ENCODE measurements at places on chromosomes 1 and 21.

- no peak for DNase-seq
Observed at GRCh38 chr1:85984636-85985035, 171.9 kb downstream of the COL24A1 start.

DNA sequence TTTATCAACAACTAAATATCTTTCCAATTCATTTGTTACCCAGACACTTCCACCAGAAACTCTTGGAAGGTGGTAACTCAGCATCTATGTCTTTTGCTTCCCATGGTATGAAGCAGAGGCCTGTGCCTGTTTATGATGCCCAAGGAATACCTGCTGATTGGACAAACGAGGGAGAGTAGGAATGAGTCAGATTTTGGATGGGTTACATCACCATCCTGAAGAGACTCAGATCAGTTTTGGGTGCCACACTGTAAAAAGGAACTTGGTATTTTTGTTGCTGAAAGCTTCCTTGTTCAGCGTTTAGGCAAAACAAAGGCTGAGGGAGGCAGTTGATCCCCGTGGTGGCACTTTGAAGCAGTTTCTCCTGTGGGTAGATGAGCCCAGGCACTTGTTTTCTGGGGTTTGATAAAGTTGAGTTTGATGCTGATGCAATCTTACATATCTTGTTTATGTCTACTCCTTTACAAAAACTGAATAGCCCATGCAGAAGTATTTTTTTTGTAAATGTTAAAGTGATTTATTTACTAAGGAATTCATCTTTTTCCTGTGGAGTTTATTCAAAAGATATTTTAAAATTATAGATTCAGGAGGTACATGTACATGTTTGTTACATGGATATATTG lies 26.7 kb upstream of the CYP4X1 start:
- DNase-seq = no peak

DNA sequence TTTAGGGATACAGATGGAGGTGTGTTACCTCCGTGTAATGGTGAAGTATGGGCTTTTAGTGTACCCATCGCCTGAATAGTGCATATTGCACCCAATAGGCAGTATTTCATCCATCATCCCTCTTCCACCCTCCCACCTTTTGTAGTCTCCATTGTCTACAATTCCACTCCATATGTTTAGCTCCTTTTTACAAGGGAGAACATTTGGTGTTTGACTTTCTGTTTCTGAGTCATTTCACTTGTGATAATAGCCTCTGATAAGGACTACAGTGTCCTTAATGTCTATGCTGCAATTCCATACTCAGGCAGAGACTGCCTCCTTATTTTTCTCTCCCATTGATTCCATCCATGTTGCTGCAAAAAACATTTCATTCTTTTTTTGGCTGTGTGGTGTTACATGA lies 48.7 kb downstream of the OVGP1 start:
- DNase-seq = no peak

- DNase-seq = no peak
Observed at GRCh38 chr1:167717351-167717750, 4.4 kb upstream of the MPZL1 start.

- no peak for DNase-seq
Observed at GRCh38 chr1:9793291-9793690, 30.5 kb downstream of the CLSTN1 start.

DNA sequence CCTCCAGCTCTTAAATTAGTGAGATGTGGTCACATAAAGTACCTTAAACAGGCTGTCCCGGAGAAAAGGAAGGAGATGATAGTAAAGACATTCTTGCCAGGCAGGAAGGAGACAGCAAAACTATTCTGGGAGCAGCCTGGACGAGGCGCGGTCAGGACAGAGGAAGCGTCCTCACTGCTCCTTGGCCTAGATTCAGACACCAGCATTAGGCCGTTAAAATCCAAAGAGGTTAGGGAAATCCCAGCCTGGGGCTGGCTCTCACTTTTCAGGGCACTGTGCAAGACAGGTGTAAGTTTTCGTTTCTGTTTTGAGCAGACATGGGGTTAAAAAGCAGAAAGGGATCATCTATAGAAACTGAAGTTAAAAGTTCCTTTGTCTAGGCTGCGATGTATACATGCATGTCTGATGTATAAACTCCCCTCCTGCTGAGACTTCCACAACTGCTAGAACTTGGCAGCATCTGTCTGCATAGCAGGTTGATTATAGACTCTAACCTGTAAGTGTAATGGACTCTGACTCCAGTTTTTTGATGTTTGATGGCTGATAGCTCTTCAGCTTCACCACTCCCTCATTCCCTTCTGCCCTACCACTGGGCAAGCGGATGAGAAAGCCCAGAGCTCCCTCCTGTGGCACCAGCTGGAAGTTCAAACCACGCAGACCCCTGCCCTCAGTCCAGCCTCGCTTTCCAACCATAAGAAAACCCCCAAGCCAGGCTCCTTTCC lies 21.5 kb downstream of the STPG1 start:
- no peak for DNase-seq

GRCh38 chr1:116740746-116741145 lies 13.5 kb upstream of the CD2 start:
- DNase-seq = no peak

DNA sequence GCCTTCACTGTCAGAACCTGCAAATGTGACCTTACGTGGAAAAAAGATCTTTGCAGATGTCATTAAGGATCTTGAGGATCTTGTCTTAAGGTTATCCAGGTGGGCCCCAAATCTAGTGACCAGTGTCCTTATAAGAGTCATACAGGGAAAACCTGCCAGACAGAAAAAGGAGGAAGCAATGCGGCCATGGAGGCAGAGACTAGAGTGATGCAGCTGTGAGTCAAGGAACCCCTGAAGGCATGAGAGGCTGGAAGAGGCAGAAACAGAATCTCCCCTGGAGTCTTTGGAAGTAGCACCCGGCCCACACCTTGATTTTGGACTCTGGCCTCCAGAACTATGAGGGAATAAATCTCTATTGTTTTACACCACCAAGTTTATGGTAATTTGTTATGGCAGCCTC lies 36.5 kb upstream of the DNASE2B start:
- no peak for DNase-seq

- DNase-seq = no peak
Observed at GRCh38 chr1:156124557-156125483, 10.3 kb downstream of the LMNA start.

- no peak for DNase-seq
Observed at GRCh38 chr1:225597926-225598575, 54.9 kb downstream of the ENAH start.

GRCh38 chr21:28239340-28239739 lies 753.3 kb downstream of the LTN1 start:
- no peak for DNase-seq

DNA sequence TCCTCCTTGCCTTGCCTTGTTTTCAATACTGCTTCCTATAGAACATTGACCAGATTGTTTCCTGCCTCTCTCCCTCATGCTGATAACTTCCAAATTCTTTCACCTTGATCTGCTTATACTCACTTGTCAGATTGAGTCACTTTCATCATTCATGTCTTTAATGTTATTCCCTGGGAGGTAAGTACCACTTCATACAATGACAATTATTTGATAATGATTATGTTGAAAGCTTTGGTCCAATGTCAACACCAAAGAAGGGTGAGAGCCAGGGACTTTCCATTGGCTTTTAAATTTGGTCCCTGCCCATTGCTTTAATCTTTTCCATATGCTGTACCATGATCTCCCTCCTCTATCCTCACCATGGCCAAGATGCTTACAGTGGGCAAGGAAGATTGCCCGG lies 137.4 kb downstream of the SYT2 start:
- no peak for DNase-seq

DNA sequence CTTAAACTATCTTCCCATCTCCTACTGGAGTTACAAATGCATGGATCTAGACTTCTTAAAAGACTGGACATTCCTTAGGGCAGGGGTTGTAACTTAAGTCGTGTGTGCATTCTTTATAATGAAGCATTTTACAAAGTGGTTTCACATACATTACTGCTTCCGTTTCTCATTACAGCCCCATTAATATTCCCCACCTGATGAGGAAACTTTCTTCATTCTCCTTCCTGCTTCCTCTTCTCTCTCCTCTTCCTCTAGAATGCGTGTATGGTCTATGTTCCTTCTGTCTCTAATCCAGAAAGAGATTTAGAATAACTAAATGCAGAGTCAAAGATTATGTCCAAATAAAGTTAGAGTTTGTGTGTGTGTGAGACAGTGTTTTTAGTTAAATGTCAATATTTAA lies 1.8 kb upstream of the CAP1 start:
- no peak for DNase-seq

DNA sequence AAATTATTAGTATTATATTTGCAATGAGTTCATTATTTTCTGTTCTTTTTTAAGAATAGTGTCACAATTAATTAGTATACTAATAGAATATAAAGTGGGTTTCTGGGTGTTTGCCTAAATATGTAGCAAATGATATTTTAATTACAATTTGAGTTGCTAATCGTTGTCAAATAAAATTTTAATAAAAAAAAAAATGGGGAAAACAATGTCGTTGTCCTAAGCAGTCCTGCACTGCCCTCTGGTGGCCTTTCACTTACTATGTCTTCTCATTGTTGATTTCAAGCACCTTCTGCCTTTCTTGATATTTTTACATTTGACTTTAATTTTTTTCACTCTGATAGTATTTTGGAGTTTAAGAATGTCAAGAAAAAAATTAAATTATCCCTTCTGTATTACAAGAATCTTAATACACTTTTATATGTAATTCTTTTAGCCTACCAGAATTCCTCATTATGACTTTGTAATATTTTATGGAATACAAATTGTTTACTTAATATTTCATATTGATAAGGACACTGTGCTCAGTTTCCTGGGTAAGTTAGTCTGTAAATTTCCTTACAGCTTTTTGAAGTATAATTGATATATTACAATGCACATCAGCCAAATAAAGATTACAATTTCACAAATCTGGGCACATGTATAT lies 104.5 kb upstream of the FMN2 start:
- no peak for DNase-seq

GRCh38 chr21:34670962-34671348 lies 2.2 kb downstream of the CLIC6 start:
- DNase-seq = peak; percentile 17

- DNase-seq = no peak
Observed at GRCh38 chr1:50109116-50109515, 396 bp downstream of the ELAVL4 start.

Data from GM12891 (cell line).